ENCODE measurements at places on chromosomes 11 and 22. TPM values are rescaled to one million over a fixed set of nuclear protein-coding genes. Genes with fewer than 3 reads are reported as not detected.

Gene PGA5
- not detected for total RNA-seq

Gene CSF2RB
- total RNA-seq: 3.5 TPM

Gene PDGFB
- total RNA-seq: 95.6 TPM

Gene AMOTL1
- 35.2 TPM for total RNA-seq

Gene KRTAP5-2
- not detected for total RNA-seq

Gene FAM111B
- total RNA-seq: 6.3 TPM

Gene ASCL2
- not detected for total RNA-seq

Gene SLC22A25
- total RNA-seq: not detected

Gene MRPL17
- 91.3 TPM for total RNA-seq

Gene BAIAP2L2
- 0.09 TPM for total RNA-seq

Gene PRR33
- not detected for total RNA-seq

Gene KDM4E
- total RNA-seq: not detected

Gene APOA4
- total RNA-seq: not detected

Gene P2RX3
- not detected for total RNA-seq

Gene C11orf97
- total RNA-seq: not detected

Gene KCNJ5
- 0.09 TPM for total RNA-seq

Gene C22orf31
- total RNA-seq: not detected

Gene INS
- total RNA-seq: not detected

Gene CCDC116
- 0.09 TPM for total RNA-seq

Gene AIFM3
- 0.47 TPM for total RNA-seq

Gene NAGA
- 32.3 TPM for total RNA-seq

Gene TREH
- 0.09 TPM for total RNA-seq

Gene APOA5
- not detected for total RNA-seq

Gene KCNK7
- 0.18 TPM for total RNA-seq

Gene VPREB1
- total RNA-seq: not detected

Gene OR51E1
- total RNA-seq: not detected

Gene SLC22A9
- not detected for total RNA-seq

Gene VSIG2
- total RNA-seq: 0.85 TPM

Gene ST14
- not detected for total RNA-seq

Gene SMC1B
- total RNA-seq: not detected

Gene GLB1L3
- not detected for total RNA-seq

Gene ACR
- 0.27 TPM for total RNA-seq

Gene OR8K3
- total RNA-seq: not detected

Gene PANX3
- total RNA-seq: not detected

Gene ASPHD2
- 6.9 TPM for total RNA-seq

Gene ALDH3B1
- total RNA-seq: 9.6 TPM

Gene RAB38
- total RNA-seq: 2.7 TPM

Gene MS4A6A
- 3.8 TPM for total RNA-seq

Gene ADAMTS15
- total RNA-seq: under 0.01 TPM

Gene CYP2D6
- 0.19 TPM for total RNA-seq

Gene TSSK2
- not detected for total RNA-seq

Gene C11orf87
- total RNA-seq: not detected

Gene AQP11
- 0.47 TPM for total RNA-seq

Gene KIF18A
- total RNA-seq: 15.4 TPM

Gene NXPE2
- total RNA-seq: not detected

Gene NTM
- 1.4 TPM for total RNA-seq

Gene IGF2
- 4.7 TPM for total RNA-seq

Gene DRD4
- not detected for total RNA-seq

Gene SLC37A2
- 0.36 TPM for total RNA-seq

Gene ANKK1
- total RNA-seq: not detected

Gene ANGPTL5
- total RNA-seq: not detected

Gene VSIG10L2
- not detected for total RNA-seq

Gene KDM4D
- 0.72 TPM for total RNA-seq

Gene RFPL3
- total RNA-seq: not detected

Gene HORMAD2
- not detected for total RNA-seq

Gene P2RY2
- 4.0 TPM for total RNA-seq

Gene IL17REL
- total RNA-seq: not detected

Gene IGSF22
- total RNA-seq: not detected

Data from endothelial cell of coronary artery (primary cell).